SK-N-SH (cell line): ENCODE measurements at places on chromosomes 6 and 20. TPM values are rescaled to one million over a fixed set of nuclear protein-coding genes. Genes with fewer than 3 reads are reported as not detected.

Gene CRISP3
- not detected in 2 replicates for polyA plus RNA-seq

Gene PLN
- polyA plus RNA-seq, result 0.05 TPM in 1 of 2 replicates, not detected in the other

Gene GSS
- 95.6 and 117 TPM in 2 replicates for polyA plus RNA-seq

DNA sequence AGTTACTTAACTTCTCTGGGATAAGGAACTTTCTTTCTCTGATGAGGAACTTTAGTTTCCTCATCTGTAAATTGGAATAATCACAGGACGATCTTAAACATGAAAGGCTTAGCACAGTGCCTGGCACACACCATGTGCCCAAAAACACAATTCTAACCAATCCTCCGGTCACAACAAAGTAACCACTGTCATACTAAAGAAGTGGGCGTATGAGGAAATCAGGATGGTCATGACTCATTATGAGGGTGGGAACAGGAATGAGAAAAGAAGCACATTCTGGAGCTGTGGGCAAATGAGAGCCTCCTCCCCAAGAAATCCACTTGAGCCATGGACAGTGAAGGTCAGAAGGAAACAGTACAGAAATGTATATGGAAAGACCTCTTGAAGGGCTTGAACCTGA is 82.9 kb downstream of the LRFN2 start:
- no peak for DNase-seq

GRCh38 chr20:53869466-53870258 is 200.7 kb downstream of the BCAS1 start:
- peak; percentile 38 for DNase-seq

DNA sequence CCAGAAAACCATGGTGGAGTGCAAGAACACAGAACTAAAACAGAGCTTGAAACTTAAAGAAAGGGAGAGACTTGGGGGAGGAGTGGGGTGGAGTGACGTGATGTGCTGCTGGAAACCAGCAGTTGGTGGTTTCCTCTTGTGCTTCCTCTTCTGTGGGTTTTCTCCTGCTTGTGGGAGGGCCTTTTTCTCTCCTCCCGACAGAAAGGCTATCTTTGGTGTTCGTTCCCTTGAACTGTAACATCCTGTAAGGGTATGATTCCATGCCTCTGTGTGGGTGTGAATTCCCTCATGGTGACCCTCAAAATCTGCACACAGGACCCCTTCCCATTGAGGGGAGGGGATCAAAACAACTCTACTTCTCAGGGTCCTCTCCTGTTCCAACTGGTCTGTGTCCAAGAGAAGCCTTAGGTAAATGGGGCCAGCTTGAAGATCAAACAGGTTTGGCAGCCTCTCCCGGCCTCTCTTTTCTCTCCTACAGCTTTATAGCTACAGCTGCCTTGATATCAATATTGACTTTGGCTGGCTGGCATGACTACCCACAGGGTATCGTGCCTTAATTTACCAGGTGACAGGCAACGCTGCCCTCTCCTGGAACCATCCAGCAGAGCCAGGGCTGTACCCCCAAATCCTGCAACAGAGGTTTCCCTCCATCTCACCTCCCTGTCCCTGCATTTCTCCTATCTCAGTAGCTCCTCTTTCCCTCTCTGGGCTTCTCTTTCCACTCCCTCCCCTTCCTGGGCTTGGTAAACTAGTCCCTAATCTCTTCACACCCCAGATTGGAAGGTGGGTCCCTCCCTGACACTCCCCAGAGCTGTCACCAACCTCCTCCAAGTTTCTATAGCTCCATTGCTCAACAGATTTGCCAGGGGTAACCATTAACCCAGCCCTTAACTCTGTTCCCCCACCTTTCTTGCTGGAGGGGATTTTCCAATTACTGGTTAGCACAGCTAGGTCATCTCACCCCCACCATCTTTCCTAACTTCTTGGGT is 1.5 kb upstream of the MSH5 start:
- DNase-seq, result no peak

GRCh38 chr6:7051780-7052442 is 55.9 kb upstream of the RREB1 start:
- peak; percentile 64 for DNase-seq

DNA sequence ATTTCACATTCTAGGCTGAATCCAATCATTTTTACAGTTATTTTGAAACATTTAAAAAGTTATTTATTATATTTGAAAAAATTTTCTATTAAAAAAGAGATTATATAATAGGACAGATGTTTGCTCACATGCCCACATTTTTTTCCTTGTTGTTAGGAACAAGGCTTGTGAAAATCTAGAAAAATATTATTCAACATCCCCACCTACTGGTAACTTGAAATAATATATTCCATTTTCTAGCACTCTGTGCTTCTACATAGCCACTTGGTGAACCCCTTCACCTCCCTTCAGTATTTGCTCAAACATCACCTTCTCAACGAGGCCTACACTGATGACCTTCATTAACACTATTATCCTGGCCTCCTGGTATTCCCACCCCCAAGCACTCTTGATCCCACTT is 18.3 kb upstream of the GPRC6A start:
- peak; percentile 23 for DNase-seq

- DNase-seq, result no peak
These were observed 40.2 kb upstream of the PROKR2 start for GRCh38 chr20:5356941-5357340.

DNA sequence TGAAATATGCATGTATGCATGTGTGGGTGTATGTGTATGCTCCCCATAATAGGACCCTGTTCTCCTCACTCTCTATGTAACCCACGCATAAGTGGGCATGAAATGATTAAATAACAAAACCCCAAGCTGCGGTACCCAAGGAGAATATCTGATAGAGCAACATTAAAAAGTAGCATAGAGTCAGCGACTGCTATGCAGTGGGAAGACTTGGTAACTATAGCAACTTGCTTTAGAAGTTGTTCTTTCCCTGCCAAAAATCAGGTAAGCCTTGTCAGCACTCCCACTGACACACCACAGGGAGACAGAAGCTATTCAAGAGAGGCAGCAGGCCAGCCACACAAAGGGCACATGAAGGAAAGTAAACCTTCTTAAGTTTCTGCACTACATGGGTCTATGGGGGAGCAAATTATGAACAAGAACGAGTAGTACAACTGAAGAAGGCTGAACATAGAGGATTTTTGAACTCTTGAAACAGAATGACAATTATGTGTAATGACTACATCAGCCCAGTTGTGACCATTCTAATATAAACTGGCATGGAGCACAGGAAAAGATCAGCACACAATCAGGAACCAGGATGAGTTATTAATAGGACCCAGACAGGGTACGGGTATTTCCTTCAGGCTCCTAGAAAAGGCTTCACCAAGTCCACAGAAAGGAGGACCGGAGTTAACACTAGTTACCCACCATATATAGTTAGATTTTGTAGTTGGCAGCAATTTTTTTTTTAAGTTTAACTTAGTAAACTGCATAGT is 89.9 kb downstream of the GPR6 start:
- DNase-seq, result no peak

- no peak for DNase-seq
These were observed 706 bp upstream of the NANP start for GRCh38 chr20:25624500-25624939.

DNA sequence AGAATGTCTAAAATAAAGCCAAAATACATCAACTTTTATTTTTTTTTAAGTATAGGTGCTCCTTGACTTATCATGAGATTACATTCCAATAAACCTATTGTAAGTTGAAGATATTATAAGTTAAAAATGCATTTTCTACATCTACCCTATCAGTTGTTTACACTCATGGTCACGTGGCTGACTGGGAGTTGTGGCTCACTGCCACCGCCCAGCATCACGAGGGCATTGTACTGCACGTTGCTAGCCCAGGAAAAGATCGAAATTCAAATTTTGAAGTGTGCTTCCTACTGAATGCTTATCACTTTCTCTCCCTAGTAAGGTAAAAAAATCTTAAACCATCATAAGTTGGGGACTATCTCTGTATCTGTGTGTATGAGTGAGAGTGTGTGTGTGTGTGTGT is 126.6 kb upstream of the RIN2 start:
- DNase-seq, result no peak

GRCh38 chr20:13348311-13349234 is 127.5 kb downstream of the ISM1 start:
- DNase-seq, result no peak
